ENCODE measurements at places on chromosomes 1 and 21.

DNA sequence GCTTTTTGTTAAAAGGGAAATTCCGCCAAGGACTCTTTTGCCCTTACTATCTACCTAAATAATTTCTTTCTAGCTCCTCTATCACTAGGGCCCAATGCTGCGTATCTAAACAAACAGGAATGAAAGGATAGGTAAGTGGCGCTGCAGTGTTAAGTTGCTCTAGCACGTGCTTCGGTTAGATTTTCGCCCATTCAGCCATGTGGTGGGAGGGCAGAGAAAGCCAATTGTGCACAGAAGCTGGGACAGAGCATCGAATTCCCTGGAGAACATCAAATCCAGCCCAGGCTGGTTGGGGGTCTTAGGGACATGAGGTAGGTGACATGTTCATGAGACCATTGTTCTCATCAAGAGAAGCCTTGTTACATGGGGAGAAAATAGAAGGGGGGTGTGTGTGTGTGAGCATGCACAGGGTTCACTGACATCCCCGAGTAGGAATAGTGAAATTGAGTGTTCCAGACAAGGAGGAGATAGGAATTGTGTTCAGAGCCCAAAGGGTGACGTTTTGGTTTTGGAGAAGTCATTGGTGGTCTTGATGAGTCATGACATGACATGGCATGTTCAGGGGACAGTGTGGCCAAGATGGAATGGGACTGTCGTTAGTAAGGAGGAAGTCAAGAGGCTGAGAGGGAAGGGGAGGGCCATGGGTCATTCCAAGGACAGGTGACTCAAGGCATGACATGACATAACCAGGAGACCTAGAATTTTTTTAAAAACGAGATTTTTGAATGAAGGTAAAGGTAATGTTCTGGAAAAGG lies 107.1 kb downstream of the TLR5 start:
- DNase-seq = no peak

DNA sequence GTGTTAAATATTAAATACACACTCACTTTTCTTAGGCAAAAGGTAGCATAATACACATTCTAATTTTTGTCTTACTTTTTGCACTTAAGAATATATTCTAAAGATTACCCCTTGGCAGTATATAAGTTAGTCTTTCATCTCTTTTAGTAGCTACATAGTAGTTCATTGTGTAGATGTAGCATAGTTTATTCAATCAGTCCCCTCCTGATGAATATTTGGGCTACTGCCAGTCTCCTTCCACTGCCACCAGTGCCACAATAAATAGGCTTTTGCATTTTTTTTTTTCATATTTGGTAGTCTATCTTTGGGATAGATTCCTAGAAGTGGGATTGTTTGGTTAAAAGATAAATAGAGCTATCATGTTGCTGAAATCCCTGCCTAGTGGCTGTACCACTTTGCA lies 388.8 kb upstream of the RUNX1 start:
- DNase-seq = no peak

DNA sequence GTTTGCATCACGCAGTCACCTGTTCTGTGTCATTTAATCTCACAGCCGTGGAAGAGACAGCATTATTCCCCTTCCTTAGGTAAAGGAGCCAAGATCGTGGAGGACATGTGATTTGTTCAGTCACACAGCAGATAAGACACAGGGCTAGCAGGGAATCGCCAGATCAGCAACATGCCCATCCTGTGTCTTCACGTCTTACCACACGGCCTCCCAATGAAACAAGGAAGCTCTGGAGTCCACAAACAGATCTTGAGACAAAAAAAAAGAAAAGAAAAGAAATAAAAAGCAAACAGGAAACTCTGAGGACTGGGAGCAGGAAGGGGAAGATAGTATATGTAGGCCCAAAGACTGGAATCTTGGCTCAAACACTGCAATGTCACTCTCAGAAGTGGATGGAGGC lies 155.3 kb downstream of the ADSS2 start:
- no peak for DNase-seq

- DNase-seq = no peak
These were observed 25.7 kb downstream of the JMJD4 start for GRCh38 chr1:227709451-227709850.

GRCh38 chr1:46345281-46345680 lies 4.7 kb downstream of the NSUN4 start:
- DNase-seq = no peak

- DNase-seq = peak; percentile 67
These were observed 107.2 kb downstream of the AKT3 start for GRCh38 chr1:243742819-243743218.

GRCh38 chr1:35706846-35707600 lies 11.7 kb downstream of the C1orf216 start:
- no peak for DNase-seq

DNA sequence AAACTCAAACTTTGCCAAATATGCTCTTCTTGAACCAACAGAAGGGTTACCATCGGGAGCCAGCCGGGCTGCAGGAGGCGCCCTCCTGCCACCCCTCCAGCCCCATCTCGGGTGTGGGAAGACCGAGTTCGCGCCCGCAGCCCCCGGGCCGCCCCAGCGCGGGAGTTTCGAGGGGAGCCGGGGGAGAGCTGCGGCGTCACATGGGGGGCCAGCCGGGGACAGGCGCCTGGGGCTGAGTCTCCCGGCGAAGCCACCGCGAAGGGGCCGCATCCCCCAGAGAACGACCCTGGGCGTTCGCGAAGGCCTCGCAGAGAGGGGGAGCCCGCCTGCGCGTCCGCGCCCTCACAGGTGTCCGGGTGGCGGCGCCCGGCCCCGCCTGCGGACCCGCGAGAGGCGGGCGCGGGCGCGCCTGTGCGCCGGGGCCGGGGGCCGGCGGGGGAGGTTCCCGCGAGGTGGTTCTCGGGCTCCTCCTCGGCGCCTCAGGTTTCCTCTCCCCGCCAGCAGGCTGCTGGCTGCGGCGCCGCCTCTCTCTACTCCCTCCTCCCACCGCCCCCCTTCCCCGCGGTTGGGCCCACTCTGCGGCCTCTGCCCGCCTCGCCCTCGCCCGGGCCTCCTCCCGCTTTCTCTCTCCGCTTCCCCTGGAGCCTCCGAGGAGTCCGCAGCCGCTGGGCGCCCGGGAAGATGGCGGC lies at the start of gene RAVER2:
RAVER2 (plus strand) TSS at position 584 of the 689 bp plus-strand sequence; CDS start at position 682, 98 bp downstream.
- DNase-seq = peak; percentile 14

GRCh38 chr1:87165177-87165576 lies 163.5 kb upstream of the LMO4 start:
- no peak for DNase-seq

GRCh38 chr1:174643206-174643605 lies 195.4 kb downstream of the GPR52 start:
- DNase-seq = no peak

DNA sequence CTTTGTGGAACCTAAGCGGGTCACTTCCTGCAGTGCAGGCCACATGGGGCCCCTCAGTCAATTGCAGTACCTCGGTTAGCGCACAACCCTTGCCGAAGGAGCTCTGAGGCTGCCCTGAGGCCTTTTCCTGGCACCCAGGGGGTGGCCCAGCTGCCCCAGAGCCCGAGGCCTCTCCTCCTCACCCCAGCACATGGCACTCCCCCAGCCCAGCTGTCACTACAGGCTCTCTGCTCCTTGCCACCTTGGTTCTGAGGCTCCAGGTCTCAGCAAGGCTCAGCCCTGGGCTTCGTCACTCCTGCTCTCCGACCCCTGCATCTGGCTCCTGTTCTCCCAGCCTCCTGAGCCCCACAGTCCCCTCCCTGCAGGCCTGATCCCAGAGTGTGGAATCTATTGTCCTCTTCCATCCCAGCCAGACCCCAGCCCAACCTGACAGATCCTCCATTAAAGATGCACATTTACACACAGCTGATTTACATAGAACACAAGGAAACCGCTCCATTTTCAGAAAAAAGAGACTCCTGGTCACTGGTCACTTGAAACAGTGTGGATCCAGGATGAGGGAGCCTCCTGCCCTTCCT lies 192.8 kb upstream of the POU3F1 start:
- DNase-seq = no peak

DNA sequence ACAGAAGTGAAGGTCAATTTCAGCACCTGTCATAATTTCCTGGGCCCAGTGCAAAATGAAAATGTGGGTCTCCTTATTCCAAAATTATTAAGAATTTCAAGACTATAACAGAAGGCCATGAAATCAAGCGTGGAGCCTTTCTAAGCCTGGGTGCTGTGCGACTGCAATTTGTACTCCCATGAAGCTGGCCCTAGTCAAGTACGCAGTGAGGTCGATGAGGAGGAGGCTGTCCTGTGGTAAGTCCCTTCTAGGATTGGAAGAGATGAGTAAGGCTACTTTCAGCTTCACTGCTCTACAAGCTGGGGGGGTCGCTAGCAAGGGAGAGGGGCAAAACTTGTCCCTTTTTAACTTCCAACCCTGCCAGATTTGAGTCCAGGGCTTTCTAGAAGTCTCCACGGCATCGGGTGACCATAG lies 410 bp upstream of the NUDC start:
- DNase-seq = no peak

- no peak for DNase-seq
These were observed 29.3 kb downstream of the BATF3 start for GRCh38 chr1:212670301-212670700.

DNA sequence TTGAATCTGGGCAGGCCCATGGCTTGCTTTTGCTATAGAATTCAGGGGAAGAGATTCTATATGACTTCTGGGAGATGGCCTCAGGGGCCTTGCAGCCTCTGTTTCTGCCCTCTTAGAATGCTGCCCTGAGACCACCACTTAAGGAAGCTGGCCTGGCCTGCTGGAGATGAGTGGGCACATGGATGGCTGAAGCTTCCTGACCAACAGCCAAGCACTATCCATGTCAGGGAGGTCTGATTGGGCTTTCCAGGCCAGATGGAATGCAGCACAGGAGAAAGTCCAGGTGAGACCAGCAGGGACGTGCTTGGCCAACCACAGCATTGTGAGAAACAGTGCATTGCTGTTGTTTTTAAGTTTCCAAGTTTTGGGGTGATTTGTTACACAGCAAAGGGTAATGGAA lies 308.1 kb downstream of the PTPRU start:
- no peak for DNase-seq

DNA sequence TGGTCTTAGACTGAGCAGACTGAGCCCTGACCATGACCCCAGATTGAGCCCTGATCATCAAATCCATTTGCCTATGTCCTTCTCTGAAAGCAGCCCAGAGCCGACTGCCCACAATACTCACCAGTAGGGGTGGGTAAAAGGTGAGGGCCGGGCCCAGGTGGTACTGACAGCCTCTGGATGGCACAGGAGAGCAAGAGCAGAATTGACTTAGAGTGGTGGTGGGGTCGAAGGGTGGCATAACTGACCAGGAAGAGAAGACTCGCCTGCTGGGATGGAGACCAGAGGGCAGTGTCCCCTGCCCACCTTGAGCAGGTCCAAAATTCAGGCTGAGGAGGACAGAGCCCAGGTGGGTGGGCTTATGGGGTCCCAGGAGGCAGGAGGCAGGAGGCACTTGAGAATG lies 161.3 kb upstream of the POU3F1 start:
- no peak for DNase-seq

DNA sequence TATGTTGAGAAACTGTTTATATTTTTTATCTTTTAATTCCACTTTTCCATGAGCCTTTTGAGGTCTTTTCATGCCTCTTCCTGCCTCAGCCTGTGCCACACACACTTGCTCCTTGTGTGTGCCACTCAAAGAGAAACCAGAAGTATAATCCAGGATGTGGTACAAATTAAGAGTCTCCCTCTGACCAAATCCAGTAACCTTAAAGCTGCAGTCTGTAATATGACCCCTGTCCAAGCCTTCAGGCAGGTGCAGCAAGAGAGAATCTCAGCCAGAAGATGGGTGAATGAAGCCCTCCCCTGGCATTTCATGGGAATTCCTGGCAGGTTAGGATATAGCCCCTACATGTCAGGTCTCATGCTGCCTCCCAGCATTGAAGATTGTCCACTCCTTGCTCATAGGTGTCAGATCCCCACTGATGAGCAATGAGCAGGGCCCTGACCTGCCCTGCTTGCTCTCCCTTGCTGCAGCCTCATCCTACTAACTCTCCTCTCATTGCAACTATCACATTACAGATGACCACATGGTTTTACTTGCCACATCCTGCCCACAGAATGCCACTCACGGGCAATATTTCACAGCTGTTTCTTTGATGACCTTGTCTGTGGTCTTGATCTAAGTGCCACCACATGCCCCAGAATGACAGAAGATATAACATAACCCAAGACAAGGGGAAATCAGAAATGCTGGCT lies 169.3 kb downstream of the SEC16B start:
- peak; percentile 34 for DNase-seq

- DNase-seq = no peak
These were observed 508.6 kb upstream of the ADAMTS5 start for GRCh38 chr21:27475363-27475955.

DNA sequence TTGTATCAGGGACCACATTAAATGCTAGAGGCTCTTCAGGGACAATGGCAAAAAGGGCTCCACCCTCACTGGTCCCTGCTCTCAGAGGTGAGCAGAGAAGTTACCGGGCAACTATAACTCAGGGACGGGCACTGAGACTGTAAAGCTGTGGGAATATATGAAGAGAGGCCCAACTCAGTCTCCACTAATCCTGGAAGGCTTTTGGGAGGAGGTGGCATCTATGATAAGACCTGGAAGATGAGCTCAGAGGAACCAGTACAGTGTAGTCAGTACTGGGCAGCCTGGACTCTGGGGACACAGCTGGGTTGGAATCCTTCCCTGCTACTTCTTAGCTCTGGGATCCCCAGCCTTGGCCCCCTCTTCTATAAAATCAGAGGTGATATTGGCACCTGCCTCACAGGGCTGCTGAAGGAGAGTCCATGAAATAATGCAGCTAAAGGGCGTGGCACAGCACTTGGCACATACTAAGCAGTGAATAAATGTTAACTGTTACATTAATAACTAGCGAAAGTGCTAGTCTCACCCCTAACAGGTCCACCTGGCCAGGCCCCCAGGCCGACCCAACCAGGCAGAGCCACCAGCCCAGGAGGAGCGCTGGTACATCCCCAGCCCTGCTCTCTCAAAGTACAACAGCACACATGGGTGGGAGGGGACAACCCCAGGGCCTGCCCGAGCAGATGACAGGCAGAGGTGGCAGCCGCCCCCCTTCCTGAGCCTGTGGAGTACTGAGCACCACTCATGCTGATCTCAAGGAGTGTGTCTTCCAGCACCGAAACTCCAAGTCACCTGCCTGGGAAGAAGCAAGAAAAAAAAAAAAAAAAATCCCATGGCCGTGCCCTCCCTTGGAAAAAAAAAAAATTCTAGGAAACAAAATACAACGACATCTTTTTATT lies 62.7 kb downstream of the CASZ1 start:
- DNase-seq = no peak

DNA sequence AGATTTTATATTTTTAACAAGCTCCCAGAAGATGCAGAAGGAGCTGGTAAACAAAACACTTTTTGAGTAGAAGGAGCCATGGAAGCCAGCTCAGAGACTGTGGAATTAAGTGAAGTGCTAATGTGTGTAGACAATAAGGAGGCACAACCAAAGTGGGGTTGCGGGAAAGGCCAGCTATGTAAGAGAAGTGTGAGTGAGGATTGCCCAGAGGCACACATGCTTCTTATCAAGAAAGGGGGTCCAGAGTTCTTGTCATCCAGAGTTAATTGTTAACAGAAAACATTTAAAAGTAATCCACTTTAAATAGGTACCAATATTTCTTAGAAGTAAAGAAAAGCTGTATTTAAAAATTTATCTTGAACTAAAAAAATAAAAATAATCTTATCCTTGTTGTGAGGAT lies 136.8 kb downstream of the OLFM3 start:
- DNase-seq = no peak
